Daoy (cell line): ENCODE measurements at places on chromosomes 16 and 17. TPM values are rescaled to one million over a fixed set of nuclear protein-coding genes. Genes with fewer than 3 reads are reported as not detected.

The TMUB2 gene
- 7.0 and 9.2 TPM in 2 replicates for total RNA-seq

The SAMD14 gene
- 1.7 and 2.6 TPM in 2 replicates for total RNA-seq

- DNase-seq: peak; percentile 32
Measured at GRCh38 chr17:17609121-17609520, 17.6 kb upstream of the PEMT start.

The ORC6 gene
- 38.9 and 50.6 TPM in 2 replicates for total RNA-seq

DNA sequence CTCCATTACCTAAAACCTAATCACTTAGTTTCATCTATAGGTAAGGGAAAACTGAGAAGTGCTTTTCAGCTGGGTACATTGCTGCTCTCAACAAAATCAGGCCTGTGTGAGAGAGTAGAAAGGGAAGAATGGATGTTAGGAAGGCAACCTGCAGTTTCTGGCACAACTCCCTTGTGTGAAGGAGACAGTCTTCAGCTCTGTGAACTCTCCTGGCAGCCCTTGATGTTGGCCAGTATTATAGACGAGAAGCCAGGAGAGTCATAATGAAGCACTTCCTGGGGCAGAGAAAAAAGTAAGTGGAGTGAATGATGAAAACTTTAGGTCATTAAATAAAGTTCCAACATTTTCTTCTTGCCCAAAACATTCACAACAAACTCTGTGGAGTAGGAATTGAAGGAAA lies 260.1 kb downstream of the IRX3 start:
- DNase-seq: no peak

DNA sequence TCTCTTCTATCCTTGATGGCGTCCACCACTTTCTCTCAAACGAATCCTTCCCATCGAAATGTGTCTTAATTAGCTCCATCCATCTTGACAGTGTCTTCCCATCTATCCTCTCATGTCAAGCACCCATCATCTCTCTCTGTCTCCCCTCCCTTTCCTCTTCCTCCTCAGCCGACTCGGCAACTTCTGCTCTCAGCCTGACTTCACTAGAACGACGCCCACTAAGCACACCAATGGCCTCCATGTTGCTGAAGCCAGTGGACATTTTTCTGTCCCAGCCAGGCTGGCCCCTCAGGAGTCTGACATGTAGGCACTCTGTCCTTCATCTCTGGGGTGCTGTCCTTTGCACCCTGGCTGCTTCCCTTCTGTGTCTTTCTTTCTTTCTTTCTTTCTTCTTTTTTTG lies 2.5 kb upstream of the SPATA20 start:
- no peak for DNase-seq

The CACNB1 gene
- total RNA-seq: 0.89 and 1.0 TPM in 2 replicates

- DNase-seq: no peak
Measured at GRCh38 chr17:616407-616806, 98.2 kb downstream of the VPS53 start.
